Left renal pelvis (tissue), 4 donors: ENCODE measurements at places on chromosomes 12 and 14. TPM values are rescaled to one million over a fixed set of nuclear protein-coding genes. Genes with fewer than 3 reads are reported as not detected.

The PKP2 gene
- polyA plus RNA-seq: 52.8 TPM

The PFKM gene
- 88.2 TPM for polyA plus RNA-seq

- no peak for DNase-seq
Measured at GRCh38 chr12:127485528-127485927, 781.4 kb upstream of the TMEM132C start.

DNA sequence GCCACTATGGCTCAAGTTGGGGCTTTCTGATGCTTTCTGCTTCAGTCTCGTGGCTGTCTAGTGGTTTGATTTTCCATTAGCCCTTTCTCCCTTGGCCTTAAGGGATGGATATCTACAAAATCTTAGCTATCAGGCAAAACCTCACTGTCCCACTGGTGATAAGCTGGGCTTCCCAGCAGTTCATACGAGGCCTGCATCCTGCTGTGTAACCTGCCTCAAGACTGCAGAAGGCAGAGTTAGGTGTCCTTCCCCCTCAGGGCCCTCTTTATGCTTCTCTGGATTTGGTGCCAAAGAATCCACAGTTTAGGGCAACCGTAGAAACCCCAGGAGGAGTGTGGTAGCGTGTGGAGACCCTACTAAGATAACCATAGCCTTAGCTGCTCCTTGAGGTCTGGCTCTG, 38.9 kb downstream of the ETV6 start:
- no peak for DNase-seq
